ENCODE measurements at places on chromosomes 2 and 18.

DNA sequence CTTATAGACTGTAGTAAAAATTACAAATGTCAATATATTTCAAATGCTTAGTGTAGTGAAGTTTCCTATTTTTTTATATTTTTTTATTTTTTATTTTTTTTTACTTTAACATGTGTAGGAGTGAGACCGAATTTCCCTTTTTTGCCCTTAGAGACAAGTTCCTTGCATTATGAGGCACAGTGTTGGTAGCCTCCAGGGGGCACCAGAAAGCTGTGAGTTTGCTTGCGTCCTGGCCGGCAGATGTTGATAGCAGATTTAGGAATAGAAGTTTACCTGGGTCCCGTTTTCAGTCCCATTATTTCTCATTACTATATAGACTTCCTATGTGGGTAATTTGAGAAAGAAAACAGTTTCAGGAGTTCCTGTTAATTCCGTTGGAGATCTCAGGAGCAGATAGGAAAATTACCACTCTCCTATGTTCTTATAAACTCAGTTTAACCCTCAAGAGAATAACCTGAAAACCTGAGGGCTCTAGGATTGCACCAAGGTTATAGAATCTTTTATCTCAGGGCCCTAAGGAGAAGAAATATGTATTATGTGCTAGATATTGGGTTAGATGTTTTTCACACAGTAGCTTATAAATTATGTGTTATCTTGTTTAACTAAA, 157.5 kb upstream of the SESTD1 start:
- peak; percentile 14 for DNase-seq

- DNase-seq = no peak
Measured at GRCh38 chr18:23178661-23179081, 43.4 kb downstream of the CABLES1 start.

- DNase-seq = no peak
Measured at GRCh38 chr2:142100970-142101369, 29.8 kb downstream of the LRP1B start.

GRCh38 chr18:76754351-76754750, 68.0 kb upstream of the ZNF236 start:
- DNase-seq = no peak

DNA sequence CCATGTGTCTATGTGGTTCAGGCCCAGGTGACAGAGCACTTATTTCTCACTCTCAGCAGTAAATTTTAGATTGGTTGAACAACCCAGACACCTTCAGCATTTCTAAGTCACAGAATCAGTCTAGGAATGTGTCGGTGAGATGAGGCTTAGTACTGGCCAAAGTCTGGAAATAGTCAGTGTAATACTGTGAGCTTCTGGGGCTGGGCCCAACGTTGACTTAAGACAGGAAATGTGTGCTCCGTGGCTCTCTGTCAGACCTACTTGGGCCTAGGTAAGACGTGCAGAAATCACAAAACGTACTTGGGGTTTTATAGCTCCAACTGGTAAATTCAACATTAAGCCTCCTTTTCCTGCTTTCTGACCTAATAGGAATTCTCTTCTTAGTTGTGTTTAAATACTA, 160.3 kb upstream of the COL3A1 start:
- no peak for DNase-seq

DNA sequence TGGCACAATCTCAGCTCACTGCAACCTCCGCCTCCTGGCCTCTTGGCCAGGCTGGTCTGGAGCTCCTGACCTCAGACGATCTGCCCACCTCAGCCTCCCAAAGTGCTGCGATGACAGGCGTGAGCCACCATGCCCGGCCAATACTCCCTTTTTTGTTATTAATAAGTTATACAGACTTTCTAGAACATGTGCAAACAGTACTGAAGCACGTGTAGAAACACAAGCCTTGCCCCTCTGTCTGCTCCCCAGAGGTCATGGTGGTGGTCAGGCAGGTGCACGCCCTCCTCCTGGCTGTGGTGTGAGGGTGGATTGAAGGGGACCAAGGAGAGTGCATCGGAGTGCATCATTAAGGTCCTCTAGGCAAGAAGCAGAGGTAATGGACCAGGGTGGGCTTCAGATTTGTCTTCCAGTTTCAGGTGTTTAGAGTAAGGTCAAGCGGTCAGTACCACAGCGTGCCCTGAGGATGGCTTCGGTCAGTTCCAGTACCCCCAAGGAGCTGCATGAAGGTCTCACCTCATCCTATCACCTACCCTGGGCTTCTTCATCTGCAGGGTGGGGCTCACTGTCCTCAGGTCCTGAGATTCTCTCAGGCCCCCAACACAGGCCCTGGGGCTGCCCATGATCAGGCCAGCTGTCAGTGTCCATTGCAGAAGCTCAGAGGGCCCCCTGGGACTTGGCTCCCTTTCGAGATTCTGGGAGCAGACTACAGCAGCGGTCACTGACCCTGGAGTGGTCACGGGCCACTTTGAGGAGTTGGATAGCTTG, 124.3 kb downstream of the GLI2 start:
- DNase-seq = no peak

DNA sequence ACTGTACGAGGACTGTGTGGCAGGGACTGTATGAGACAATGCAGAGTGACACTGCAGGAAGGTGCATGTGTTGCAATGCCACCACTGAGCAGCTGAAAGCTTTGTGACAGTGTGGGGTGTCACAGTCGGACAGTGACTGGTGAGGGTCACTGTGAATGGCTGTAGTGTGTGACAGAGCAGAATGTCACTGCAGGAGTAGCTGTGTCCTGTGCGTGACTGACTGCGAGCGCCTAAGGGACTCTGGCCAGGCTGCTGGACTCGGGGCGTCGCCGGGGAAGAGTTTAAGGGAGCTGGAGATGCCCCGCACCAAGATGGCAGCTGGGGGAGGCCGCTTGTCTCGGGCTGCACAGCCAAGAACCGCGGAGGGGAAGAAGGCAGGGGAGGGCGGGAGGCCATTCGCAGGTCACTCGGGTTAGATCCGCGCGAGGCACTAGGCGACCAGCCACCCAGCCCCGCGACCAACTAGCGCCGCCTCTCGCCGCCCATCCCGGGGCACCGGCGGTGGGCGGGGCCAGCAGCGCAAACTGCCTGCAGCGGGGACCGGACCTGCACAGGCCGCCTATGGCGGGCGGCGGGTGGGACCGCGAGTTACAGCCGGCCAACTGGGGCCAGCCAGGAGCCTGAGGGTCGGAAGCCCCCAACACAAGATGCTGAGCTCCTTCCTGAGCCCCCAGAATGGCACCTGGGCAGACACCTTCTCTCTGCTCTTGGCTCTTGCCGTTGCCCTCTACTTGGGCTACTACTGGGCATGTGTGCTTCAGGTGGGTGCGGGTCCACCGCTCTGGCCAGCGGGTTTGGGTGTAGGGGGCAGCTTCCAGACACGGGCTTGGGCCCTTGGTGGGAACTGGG, at the start of gene ABHD1:
ABHD1 (plus strand) TSS at position 514 of the 849 bp plus-strand sequence; CDS start at position 648, 134 bp downstream.
- no peak for DNase-seq

GRCh38 chr2:160838147-160838546, 322.1 kb upstream of the TANK start:
- DNase-seq = no peak

- no peak for DNase-seq
Measured at GRCh38 chr2:35125871-35126270, 1229.7 kb upstream of the CRIM1 start.

GRCh38 chr18:46293742-46294181, 189.6 kb downstream of the HAUS1 start:
- DNase-seq = no peak

GRCh38 chr2:182019731-182020130, 34.1 kb downstream of the PPP1R1C start:
- DNase-seq = no peak

DNA sequence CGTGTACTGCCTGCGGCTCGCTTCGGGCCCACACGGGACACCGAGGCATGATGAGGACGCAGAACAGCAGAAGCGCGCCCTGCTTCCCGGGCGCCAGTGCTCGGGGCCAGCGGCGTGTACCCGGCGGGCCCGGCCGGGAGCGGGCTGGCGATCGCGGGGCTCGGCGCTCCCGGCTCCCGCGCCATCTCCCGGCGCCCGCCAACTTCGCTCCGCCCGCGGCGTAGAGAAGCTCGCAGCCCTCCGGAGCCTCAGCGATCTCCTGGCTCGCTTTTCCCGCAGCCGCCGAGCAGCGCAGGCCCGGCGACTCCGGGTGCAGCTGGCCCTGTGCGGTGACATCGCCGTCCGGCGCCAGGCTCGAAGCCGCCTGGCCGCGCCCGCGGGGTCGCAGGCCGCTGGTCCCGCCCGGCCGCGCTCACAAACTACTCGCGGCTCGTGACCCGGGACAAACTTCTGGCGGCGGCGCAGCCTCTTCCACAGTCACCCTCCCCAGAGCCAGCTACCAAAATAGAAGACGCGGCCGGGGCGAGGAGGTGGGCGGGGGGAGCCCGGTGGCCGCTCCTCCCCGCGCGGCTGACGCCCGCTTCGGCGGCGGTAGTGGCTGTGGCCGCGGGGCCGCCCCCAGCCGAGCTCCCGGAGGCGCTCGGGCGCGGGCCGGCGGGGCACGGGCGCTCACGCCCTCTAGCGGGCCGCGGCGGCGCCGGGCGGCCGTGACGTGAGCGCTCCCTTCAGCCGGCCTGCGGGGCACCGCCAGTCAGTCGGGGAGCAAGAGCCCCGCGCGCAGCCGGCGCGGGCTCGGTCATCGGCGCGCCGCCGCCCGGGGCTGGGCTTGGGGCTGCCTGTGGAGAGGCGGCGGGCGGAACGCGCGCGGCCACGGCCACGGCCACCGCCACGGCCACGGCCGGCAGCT, at the start of gene PTPRM:
PTPRM (plus strand) TSS at position 750 of the 907 bp plus-strand sequence. CDS start 503 bp downstream, outside the sequence.
- DNase-seq = no peak
